ENCODE measurements at places on chromosomes 6 and 20. TPM values are rescaled to one million over a fixed set of nuclear protein-coding genes. Genes with fewer than 3 reads are reported as not detected.
A peak's percentile ranks its signal among the peaks of the same experiment; 100 is the strongest.

- no peak for DNase-seq
Observed at GRCh38 chr6:101402622-101403031, 9.1 kb downstream of the GRIK2 start.

DNA sequence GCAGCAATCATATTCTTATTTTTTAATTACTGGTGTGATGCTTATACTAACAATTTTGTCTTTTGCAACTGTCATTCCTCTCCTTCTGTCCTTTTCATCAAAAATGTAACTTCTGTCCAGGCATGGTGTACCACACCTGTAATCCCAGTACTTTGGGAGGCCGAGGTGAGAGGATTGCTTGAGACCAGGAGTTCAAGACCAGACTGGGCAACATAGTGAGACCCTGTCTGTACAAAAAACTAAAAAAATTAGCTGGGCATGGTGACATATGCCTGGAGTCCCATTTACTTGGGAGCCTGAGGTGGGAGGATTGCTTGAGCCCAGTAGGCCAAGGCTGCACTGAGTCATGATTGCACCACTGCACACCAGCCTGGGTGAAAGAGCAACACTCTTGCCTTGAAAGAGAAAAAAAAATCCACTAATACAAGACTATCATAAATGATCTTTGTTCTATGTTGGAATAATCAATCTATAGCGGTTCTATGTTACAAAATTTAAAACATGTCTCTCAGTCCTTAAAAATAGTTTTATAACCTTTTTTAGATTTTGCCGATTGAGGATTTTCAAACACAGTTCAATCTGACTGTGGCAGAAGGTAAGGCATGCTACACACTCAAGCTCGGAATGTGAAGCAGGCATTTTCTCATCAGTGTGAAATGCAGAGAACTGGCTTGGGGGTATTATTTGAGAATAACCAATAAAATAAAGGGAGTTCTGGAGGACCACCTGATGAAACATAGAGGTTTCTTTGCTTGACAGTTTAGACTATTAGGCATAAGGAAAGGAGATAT is 70.4 kb downstream of the ENPP1 start:
- no peak for DNase-seq

- DNase-seq: no peak
Observed at GRCh38 chr6:153564803-153565202, 433.7 kb upstream of the RGS17 start.

DNA sequence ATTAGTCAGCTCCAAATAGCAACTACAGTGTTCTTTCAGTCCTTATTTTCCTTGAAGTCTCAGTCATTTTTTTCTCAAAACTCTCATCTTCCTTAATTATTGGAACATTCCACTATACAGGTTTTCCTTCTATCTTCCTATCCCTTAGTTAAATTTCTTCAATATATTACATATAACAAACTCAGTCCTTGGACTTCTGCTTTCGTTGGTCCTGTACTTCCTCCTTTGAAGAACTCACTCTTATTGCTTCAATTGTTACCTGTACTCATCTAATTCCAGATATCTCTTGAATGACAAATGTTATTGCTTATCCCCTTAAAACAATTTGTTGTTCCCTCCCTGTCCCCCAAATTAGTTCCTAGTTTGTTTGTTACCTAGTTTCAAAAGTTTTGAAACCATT is 67.7 kb upstream of the NOTCH4 start:
- no peak for DNase-seq

GRCh38 chr6:44504301-44504791 is 116.8 kb downstream of the CDC5L start:
- no peak for DNase-seq

DNA sequence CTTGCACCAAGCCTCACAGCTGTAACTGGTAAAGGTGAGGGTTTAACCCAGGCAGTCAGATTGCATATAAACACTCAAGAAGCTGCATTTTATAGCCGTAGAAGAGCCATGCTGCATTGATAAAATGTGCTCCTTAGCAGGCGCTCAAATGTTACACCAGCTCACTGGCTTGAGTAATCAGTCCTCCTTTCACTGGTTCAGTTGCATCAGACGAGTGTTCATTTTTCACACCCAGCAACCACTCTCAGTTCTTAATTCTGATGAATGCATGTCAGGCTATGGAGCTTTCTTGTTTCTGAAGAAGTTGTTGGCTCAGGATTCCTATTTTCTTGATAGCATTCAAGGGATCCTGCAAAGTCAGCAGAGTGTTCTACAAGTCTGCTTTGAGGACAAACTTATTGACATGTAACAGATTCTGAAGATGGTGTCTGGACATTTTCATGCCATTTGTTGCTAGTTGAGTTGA is 198.3 kb downstream of the PLCB1 start:
- no peak for DNase-seq

DNA sequence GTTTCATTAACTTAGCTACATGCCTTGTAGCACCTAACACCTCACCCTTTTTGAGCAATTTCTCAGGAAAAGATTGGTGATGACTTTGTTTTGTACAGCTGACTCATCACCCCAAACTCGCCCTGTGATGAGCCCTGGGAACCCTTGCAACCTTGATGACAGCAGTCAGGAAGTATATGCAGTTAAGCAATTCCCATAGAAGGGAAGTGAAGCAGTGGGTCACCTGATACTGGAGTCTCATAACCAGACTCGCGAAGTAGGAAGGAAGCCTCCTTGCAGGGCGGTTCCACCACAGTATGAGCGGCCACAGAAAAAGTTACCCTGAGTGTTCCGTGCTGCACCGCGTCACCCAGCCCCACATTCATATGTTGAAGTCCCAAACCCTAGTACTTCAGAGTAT is 82.0 kb upstream of the EDN1 start:
- DNase-seq: no peak

DNA sequence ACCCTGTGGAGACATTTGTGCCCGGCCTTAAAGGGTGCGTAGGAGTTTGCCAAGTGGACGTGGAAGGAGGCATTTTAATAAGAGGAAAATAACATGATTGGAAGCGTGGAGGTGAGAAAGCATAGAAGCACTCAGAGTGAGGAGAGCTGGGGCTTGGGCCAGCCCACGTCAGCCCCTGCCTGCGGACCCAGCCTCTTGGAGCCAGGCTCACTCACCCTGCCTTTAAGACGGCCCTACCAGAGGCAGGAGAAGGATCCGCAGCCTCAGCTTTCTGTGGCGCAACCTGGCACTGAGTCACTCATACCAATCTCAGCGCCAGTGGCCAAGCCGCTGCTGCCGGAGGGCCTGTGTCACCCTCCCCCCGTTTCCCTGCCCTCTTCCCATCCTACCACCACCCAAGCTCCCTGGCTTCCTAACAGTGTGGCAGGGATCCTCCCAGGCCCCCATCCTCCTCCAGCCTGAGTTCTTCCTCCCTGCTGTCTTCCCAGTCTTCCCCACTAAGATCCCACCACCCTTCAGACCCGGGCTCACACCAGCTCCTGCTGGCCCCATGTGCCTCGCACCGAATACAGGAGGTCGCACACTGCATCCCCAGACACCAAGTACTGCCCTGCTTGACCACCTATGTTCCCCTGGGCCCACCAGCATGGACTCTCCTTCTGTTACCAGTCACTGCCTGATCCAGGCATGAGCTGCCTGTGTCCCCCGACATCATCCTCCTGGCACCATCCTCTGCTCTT is 285.2 kb downstream of the UST start:
- DNase-seq: no peak

Gene VTA1
- total RNA-seq: 52.0 TPM

GRCh38 chr6:15504581-15505350 is 158.1 kb downstream of the DTNBP1 start:
- peak; percentile 63 for DNase-seq

All from left colon (tissue), 2 donors.